Stimulated activated CD4-positive, alpha-beta T cell treated with anti-CD3 and anti-CD28 coated beads, TNF-alpha, amount 100 ng/mL, for 4 hours (primary cell): ENCODE measurements at places on chromosomes 4 and X.

GRCh38 chrX:136209016-136209738 is 42.0 kb downstream of the MAP7D3 start:
- DNase-seq: no peak

DNA sequence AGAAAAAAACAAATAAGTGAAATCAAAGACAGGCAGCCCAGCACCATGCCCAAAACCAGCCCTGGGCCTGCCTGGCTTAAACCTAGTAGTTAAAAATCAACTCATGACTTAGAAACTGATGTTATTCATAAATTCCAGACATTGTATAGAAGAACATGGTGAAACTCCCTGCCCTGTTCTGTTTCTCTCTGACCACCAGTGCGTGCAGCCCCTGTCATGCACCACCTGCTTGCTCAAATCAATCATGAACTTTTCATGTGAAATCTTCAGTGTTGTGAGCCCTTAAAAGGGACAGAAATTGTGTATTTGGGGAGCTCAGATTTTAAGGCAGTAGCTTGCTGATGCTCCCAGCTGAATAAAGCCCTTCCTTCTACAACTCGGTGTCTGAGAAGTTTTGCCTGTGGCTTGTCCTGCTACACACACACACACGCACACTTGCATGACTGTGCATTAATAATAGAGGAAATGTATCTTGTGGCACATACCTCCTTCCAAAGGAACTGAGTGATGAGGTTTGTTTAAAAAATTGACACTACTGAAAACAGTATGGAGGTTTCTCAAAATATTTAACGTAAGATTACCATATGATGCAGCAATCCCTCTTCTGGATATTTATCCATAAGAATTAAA is 39.2 kb upstream of the UGT2B7 start:
- no peak for DNase-seq

DNA sequence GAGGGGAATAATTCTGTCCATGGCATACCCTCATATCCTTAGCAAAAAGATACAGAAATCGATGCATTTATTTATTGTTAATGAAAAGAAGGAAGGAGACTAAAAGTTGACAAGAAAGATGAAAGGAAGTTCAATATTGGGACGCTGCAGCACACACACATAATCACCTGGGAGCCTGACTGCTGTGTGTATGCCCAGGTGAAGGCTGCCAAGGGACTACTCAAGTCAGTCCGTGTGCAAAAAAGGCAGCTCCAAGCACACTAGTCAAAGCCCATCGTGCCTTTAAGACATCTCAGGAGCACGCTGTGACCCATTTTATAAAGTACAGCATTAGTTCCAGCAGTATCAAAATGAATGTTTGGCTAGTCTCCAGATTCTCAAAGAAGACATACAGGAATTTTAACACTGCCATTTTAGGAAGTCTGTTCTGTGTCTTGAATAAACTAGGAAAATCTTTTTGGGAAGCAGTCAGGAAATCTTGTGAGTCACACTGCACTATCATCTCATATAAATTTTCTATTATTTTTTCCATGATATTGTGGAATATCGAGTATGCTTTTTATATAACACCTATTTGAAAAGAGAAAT is 363.9 kb downstream of the GASK1B start:
- DNase-seq: no peak

- no peak for DNase-seq
Measured at GRCh38 chr4:159433337-159433736, 330.5 kb downstream of the RAPGEF2 start.

- DNase-seq: no peak
Measured at GRCh38 chr4:7169134-7169533, 23.2 kb upstream of the SORCS2 start.

DNA sequence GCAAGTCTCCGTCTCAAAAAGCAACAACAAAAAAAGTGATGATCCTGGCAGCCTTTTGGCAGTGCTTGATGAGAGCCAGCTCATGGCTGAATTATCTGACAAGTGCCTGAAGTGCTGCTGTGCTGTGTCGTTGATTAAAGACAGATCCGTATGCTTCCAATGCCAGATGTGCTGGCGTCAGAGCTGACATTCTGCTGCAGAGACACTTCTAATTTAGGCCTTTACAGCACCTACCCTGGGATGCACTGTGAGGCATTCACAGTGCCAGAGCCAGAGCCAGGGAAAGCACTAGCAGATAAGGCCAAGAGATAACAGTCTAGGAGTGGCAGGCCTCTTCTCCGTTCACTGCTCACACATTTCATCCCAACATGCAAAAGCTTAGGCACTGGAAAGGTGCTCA is 995.5 kb downstream of the RAB28 start:
- no peak for DNase-seq

- no peak for DNase-seq
Measured at GRCh38 chrX:139049465-139049864, 337.9 kb upstream of the FGF13 start.

DNA sequence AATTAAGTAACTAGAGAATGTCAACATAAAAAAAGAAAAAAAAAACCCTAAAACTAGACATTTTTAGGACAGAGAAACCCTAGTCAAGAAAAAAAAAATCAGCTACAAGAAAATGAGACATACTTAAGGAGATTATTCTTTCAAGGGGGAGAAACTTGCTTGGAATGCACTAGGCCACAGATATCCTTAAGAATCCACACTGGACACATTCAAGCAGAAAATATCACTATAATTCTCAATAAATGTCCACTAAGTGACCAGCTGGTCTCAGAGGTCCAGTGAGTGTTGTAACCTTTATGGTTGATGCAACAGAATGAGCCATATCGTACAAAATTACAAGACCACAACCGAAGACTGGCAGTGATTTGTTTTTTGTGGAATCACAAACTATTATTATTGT is 15.6 kb upstream of the IBSP start:
- DNase-seq: no peak

DNA sequence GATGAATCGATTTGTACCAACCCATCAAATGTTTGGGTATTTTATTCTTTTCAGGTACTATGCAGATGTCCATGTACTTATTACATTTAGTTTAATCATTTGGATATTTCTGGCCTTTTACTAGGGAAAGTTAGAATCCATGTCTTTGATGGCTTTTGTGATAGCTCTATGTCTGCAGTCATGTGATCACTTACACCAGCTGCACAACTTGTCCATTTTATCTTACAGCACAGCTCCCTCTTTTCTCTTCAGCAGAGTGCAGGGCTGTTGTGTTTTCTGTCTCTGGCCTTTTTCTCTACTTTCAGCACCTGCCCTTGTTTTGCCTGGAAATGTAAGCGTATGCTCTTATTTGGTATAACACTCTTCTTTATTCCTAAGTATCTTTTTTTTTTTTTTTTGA is 30.6 kb downstream of the WWC2 start:
- no peak for DNase-seq

GRCh38 chrX:53681661-53682060 is 4.9 kb downstream of the HUWE1 start:
- DNase-seq: no peak

DNA sequence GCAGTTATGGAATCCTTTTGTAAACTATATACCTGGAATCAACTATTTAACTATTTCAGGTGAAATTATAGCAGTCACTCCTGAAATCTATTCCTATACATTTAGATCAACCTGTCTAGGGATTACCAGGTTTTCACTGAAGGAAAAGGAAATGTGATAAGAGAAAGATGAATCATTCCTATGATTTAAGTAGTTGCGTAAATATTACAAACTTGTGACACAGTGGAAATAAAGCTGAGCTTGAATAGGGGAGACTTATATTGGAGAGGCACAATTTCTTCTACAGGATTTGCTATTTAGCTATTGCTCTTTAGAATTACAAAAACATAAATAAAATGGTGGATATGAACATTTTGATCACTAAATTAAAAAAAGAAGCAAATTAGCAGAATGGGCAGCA is 284.1 kb upstream of the EPHA5 start:
- DNase-seq: no peak

DNA sequence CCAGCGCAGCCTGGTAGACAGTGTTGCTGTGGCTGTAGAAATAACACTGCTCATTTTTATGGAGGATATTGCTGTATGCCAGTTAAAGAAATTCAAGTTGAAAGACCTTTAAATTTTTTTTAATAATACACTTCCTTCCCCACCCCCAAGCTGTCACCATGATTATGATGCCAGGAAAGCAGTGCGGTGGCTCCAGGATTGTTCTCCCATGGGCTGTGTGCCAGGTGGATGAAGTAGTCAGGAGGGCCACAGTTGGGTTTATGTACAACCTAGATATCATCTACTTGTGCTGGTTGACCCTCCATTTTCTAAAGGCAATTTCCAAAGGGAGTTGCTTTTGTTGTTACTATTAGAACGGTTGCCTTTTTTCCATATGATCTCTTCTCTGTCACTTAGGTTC is 136.6 kb downstream of the AFF1 start:
- DNase-seq: no peak

DNA sequence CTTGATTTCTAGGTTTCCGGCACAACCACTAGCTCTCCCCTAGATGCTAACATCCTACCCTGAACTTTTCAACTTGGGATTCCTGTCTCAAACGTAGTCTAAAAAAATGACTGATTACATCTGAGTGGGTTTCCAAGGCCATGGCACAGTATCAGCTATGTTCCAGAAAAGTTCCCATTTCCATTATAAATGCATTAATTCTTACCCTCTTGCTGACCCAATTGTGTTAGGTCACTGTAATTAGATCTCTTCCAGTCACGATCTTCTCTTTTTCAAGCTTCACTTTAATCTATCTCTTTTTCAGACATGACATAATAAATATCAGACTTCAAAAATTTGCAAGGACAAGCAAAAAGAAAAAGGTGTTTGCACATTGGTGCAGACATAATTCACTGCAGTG is 50.6 kb upstream of the PDE5A start:
- no peak for DNase-seq

- DNase-seq: no peak
Measured at GRCh38 chr4:139253713-139254112, 26.3 kb downstream of the MGARP start.

DNA sequence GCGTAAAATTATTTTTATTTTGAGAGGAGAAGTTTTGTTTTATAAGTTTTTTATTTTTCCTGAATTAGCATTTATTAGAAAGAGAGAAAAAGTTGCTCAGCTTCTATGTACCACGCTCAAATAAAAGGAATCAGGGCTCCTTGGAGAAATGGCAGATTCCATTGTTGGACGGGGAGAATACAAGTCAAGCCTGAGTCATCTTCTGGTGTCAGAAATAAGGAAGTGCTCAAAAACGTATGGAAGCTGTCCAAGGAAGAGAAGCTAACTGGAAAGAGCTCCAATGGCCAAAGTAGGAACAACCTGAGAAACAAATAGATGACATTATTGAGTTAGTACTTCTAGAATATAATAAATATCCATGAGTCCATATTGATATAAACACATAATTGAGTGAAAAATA is 89.3 kb upstream of the NEIL3 start:
- no peak for DNase-seq

DNA sequence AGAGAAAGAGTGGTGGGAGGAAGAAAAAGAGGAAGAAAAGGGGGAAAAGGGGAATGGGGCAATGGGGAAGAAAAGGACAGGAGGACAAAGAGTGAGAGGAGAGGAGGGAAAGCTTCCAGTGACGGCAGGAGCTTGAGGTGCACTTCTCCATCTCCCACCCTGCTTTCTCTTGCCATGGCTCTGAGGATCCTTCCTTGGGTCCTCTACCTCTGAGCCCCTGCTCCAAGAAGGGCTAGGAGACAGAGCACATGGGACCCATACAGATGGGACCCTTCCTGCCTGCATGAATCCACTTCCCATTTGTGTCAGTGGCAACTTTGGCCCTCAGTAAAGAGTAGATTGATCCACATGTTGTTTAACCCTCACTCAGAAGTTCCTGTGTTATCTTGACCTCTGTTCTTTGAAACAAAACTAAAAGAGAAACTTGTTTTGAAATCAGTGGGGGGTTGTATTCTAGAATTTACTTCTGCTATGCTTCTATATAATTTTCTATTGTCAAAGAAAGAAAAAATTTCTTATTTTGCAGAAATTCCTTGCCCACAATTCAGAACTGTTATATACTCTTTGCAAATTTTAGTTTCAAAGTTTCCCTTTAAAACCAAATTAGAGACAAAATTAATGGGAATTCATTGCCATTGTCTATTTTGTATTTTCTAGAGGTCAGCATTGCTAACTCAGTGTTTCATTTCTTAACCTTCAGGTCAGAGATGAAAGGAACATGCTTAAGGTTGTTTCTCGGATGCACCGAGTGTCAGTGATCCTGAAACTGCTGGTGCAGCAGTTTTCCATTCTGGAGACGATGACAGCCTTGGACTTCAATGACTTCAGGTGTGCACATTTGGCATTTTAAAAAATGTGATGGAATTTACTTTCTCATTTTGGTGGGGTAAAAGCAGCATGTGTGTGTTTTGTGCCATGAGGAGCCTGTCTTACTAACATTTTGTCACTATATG is 5.0 kb downstream of the TDO2 start:
- no peak for DNase-seq

- no peak for DNase-seq
Measured at GRCh38 chr4:180532691-180533090, 1710.5 kb upstream of the TENM3 start.

- no peak for DNase-seq
Measured at GRCh38 chr4:27524224-27524623, 663.6 kb downstream of the STIM2 start.

DNA sequence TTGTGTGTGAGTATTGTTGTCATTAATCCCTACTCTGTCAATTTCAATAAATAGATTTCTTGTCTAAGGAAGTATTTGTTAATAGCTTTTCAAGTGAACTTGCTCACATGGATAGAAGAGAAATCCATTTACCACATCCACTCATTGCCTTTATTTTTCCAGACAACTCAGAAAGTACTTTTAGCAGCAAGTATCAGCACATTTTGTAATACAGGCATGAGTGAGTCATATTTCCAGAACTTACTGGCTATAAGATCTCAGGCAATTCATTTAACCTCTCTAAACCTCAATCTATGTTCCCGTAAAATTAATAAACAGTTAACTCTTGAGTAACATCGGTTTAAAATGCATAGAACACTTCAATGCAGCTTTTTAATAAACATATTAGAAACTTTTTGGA is 317.9 kb upstream of the PCDH7 start:
- DNase-seq: no peak

DNA sequence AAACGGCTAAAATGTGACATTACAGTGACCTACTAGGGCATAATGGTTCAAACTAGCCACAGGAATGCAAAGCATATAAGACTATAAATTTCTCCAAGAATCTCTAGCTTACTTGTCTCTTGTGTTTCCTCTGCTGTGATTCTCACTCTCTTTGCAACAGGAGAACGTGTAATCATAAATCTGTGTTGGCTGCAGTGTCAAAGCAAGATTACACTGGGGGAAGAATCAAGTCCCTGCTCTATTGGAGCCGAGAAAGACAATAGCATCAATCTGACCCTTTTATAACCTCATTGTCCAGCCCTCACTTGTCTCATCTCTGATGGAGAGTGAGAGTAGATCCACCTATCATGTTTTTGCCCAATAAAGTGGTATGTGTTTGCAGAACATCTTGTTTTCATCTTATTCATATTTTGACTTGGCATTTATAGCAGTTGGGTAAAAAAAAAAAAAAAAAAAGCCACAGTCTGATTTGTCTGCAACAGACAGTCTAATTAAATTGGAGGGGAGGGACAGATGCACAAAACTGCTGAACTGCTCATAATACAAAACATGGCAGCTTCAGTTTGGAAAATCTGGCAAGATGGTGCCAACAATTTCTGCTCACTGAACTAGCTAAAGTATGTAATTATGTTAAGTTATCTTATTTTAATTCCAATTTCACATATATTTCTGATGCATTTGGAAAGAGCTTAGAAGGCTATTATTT is 165.0 kb upstream of the GABRA2 start:
- DNase-seq: no peak

GRCh38 chr4:73189274-73189810 is 69.3 kb downstream of the ANKRD17 start:
- DNase-seq: no peak

GRCh38 chr4:52883707-52884669 is 21.9 kb downstream of the RASL11B start:
- DNase-seq: no peak
